Ascending aorta (tissue), 2 donors: ENCODE measurements at places on chromosomes 2 and 18.

DNA sequence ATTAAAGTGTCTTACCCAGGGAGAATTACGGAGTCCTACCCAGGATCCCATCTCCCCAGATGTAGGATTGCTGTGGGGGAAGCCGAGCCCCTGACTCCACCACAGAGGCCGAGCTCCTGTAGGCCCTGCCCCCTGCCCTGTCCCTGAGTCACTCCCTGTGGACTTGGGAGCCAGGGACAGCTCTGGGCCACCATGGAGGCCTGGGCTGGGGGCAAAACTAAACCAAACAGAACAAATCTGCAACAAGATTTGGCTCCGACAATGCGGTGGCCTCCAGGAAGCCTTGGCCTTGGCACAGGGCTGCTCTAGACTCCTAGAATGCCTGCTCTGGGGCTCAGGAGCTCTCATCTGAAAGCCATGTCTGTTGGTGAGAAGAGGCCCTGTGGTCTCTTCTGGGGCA, 99.3 kb upstream of the PXDN start:
- no peaks in the 10 kb centered on the region for H3K27me3 ChIP-seq
- H3K4me3 ChIP-seq: no peak overlapping the region
- no peak overlapping the region for H3K27ac ChIP-seq
- H3K36me3 ChIP-seq: no peaks in the 10 kb centered on the region
- no peaks in the 10 kb centered on the region for H3K4me1 ChIP-seq
- DNase-seq: no peak

- no peak overlapping the region for H3K27ac ChIP-seq
- no peak for DNase-seq
- H3K36me3 ChIP-seq: no peaks in the 10 kb centered on the region
- no peaks in the 10 kb centered on the region for H3K27me3 ChIP-seq
- no peaks in the 10 kb centered on the region for H3K4me1 ChIP-seq
These were observed 83.8 kb upstream of the SERTAD2 start for GRCh38 chr2:64737547-64737946.

DNA sequence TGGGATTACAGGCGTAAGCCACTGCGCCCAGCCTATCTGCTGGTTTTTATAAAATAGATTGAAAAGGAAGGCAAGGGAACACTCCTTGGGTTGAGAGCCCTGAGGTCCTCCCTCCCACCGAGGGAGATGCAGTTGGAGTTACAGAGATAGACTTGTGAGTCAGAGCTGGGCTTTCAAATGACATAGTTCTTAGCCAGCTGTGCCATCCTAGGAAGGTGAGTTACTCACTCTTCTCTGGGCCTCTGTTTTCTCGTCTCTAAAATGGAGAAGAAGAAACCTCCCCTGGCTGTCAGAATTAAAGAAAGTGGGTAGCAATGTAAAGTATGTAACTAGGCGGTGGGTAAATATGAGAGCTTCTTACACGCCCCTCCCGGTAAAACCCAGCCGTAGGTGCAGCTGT, 2.4 kb downstream of the LRRFIP1 start:
- DNase-seq: no peak
- H3K36me3 ChIP-seq: no peaks in the 10 kb centered on the region
- H3K27ac ChIP-seq: peak overlapping the region; percentile 91
- peaks cover 30% of the 10 kb centered on the region for H3K4me1 ChIP-seq
- peak overlapping the region; percentile 97 for H3K4me3 ChIP-seq
- H3K27me3 ChIP-seq: no peaks in the 10 kb centered on the region

GRCh38 chr18:31102025-31102684, at the start of gene DSC2:
Gene DSC2 (minus strand): TSS chr18:31102421. CDS start chr18:31101971, 450 bp downstream.
- H3K27me3 ChIP-seq: no peaks in the 10 kb centered on the region
- peak within 1 kb of the TSS; percentile 47 for H3K27ac ChIP-seq
- H3K4me3 ChIP-seq: peak within 1 kb of the TSS; percentile 50

- H3K36me3 ChIP-seq: no peaks in the 10 kb centered on the region
- no peak overlapping the region for H3K4me3 ChIP-seq
- no peaks in the 10 kb centered on the region for H3K27me3 ChIP-seq
- no peaks in the 10 kb centered on the region for H3K4me1 ChIP-seq
- peak; percentile 50 for DNase-seq
- H3K27ac ChIP-seq: no peak overlapping the region
These were observed 36.9 kb downstream of the TMEM17 start for GRCh38 chr2:62469114-62469513.

DNA sequence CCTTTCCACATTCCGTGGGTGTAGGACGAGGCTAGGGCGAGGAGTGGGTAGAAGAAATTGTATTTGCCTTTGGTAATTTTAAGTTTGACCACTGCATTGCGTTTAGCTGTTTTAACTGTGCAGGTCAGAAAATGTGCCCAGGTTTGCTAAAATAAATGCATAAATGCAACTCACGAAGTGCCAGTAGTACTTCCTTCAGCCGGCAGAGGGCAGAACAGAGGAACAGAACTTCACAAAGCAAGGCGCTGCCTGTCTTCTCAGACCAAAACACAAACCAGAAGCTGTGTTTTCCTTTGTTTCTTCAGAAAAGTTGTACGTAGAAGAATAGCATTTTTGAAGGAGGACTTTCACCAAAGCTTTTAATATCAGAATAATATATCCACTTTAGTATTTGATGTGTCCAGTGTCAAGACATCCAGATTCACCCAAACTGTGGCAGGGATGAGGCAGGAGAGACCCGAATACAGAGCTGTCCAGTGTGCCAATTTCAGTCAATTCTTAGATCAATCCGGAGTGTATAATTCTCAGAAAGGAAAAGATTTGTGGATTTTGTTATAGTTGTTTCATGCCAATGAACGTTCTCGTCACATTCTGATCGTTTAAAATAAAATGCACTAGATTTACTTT, 348.6 kb downstream of the DLGAP1 start:
- H3K36me3 ChIP-seq: no peaks in the 10 kb centered on the region
- DNase-seq: no peak
- H3K27me3 ChIP-seq: no peaks in the 10 kb centered on the region
- H3K27ac ChIP-seq: no peak overlapping the region
- H3K4me1 ChIP-seq: no peaks in the 10 kb centered on the region
